Effector CD4-positive, alpha-beta T cell (primary cell): ENCODE measurements at places on chromosomes 13 and 19.

GRCh38 chr13:94987081-94987480 is 274.7 kb upstream of the SOX21 start:
- DNase-seq: no peak

DNA sequence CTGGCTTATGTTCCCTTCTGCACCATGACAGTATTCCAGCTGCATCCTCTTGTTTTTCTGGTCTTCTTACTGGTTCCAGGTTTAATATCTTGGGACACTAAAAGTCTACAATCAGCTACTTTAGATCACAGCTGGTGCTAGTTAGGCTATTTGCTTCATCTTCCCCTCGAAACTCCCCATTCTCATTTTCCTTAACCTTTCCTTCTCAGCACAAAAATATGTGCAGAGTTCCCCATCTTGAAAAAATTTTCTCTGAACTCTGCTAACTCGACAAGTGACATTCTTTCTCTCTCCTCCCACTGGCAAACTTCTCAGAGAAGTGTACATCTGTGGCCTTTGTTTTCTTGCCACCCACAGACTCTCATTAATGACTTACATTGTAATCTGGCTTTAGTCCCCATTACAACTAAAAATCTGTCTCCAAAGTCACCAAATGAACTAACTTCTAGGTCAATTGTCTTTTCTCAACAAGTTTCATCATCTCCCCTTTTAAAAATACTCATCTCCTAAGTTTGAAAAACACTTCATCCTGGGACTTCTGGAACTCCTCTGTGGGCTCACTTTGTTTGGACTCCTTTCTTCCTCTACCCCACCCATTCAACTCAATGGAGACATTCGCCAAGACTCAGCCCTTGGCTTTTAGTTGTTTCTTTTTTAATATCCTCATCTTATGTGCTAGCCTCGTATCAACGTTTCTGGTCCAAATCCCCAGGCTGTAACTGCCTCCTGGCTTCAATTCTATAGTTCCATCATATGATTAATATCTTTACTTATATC is 7.1 kb upstream of the KL start:
- DNase-seq: no peak

DNA sequence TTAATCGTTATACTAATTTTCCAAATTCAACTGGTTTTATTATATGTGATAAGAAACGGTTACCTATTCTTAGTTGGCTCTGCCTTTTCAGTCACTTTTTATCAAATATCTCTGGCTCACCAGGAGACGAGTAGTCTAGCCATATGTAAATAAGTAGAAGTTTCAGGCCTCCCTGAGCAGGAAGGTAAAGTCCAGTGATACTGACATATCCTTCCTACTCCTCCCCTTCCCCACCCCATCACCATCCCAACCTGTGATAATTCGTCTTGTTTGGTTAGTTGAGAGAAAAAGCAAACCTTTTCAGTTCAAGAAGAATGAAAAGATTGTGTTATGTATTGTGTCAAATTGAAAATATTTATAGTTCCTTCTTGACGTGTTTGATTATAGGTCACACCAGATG is 53.9 kb downstream of the TM9SF2 start:
- no peak for DNase-seq

DNA sequence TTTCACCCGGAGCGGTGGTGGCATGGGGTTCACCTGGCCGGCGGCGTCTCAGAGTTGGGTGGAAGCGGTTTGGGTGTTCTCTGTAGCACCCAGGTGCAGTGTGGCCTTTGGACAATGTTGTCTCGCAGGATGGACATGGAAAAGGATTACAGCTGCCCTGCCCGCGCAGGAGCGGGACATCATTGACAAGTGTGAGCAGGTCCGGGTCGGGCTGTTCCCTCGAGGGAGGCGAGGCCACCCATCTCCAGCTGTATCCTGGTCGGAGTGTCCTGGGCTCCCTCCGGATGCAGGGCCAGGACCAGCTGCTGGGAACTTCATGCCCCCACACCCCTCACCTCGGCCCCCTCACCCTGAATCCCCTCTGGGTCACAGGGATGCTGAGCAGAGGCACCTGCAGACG is 7.8 kb upstream of the ZNF14 start:
- DNase-seq: no peak

DNA sequence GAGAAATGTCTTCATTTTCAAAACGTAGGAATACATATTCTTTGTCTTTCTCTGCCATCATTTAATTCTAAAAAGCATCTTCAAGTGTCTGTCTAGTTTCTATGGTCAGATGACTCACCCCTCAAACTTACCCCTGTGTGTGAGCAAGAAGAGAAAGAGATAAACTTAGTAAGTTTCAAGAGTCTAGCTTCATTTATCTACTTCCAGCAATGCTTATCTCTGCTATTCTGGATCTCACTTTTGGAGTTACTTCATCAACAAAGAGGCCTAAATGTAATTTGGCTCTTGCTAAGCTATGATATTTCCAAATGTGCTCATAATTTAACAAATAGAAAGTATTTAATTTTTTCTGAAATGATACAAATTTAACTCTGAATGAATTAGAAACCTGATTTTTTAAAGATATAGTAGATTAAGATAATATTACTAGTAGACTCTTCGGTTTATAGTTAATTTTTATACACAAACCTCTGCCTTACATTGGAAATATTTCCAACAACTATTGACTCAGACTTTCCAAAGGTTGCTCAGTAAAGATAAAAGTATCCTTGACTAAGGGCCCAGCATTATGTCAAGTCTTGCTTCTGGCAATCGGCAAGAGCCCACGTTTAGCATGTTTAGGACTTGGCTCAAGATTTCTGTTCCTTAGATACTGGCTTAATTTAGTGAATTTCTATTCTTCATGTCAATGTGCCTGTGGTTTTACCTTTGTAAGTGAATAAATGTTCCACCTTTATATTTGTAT is 1511.0 kb upstream of the SLC10A2 start:
- no peak for DNase-seq

DNA sequence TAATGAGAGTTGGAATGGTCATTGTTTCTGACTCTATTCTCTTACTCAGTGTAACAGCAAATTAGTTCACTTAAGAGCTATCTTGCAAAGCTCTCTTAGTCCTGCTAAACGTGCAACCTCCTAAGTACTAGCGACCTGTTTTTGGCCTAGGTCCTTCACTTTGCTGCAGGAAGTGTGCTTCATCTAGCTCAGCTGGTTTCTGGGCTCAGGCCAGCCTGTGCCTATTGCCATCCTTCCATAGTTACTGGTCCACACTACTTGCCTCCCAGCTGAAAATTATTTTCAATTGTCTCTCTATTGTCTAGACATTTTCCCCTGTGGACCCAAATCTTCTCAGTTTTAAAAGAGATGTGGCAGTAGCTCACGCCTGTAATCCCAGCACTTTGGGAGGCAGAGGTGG is 561.3 kb downstream of the FGF9 start:
- no peak for DNase-seq

DNA sequence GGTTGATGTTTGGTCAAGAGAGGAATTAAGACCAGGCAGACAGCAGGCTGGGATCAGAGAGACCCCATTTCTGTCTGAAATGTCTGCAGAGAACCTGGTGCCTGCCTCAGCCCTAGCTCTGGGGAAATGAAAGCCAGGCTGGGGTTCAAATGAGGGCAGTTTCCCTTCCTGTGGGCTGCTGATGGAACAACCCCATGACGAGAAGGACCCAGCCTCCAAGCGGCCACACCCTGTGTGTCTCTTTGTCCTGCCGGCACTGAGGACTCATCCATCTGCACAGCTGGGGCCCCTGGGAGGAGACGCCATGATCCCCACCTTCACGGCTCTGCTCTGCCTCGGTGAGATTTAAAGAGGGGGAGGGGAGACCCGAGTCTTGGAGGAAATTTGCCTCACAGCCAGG is at the start of gene LILRB4:
TSS of gene LILRB4 (plus strand) at position 256 of the 400 bp plus-strand sequence. CDS start at position 305, 49 bp downstream.
- no peak for DNase-seq

- DNase-seq: no peak
Observed at GRCh38 chr13:30572859-30573275, 44.9 kb upstream of the USPL1 start.

DNA sequence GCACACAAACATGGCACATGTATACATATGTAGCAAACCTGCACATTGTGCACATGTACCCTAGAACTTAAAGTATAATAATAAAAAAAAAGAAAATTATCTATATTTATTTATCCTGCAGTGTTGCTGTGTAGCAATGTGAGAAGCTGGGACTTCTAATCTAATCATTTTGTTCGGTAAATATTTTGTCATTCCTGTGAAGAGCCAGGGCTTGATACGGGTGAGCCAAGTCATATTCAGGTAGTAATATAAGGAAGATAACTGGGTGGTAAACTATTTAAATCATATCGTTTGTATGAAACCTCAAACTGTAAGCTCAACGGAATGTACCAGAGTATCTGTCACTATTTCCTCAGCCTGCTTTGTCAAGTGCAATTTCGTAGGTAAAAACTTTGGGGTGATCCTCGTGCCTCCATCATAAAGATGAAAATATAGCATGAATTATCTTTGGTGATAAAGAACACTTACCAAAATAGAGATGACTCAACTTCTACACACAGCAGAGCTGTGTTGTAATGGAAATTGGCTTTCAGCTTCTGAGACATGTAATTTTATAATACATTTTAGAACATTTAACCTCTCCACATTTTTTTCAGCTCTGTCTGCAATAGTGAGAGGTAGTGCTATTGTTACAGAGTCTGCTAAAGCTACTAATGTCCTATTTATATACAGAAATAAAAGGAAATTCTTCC is 92.9 kb downstream of the PCDH9 start:
- DNase-seq: no peak

DNA sequence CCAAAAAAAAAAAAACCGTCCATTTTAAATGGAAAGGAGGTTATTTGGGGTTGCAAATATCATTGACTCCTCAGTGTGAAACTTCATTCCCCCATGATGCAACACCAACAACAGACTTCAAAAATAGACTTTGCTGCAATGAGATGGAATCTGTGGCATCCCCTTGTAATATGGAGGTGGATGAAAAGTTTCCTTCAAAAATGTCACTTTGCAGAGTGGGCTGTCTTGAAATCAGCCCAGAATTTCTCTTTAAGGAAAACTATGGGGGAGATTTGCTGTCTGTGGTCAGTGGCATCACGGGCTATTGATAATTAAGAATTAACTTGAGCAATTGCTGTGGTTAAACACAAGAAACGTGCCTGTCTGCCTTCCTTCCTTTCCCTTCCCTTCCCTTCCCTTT is 1.5 kb downstream of the GPR18 start:
- no peak for DNase-seq

GRCh38 chr19:50328224-50328872 is 829 bp downstream of the KCNC3 start:
- no peak for DNase-seq

DNA sequence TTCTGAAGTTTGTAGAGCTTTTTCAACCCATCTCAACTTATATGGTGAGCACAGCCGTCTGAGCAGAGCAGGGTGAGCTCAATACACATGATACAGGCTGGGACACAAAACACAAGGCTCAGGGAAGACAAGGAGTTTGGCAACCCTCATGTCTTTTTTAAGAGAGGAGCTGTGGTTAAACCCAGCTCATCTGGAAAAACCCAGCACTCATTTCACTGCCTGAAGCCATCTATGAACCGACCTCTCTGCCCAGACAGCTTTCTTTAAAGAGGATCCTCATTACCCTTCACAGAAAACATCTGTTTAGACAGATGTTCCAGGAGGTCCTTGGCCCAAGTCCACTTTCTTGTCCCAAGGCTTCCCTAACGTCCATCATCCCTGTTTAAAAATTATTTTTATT is 170.0 kb upstream of the TSHZ3 start:
- DNase-seq: no peak

DNA sequence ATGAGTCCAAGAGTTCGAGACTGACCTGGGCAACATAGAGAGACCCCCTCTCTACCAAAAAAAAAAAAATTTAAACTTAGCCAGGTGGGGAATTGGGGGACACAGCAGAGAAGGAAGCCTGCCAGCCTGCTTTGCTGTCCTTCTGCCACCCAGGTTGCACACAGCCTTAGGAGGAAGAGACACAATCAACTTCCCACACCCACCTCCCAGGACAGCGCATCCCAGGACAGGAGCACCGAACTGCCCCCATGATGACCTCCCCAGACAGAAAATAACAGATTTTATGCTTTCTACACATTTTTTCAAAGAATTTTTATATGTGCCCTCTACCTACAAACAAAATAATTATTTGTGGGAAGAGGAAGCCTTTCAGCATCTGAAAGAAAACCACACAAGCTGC is 126.0 kb upstream of the ZNF507 start:
- DNase-seq: no peak

DNA sequence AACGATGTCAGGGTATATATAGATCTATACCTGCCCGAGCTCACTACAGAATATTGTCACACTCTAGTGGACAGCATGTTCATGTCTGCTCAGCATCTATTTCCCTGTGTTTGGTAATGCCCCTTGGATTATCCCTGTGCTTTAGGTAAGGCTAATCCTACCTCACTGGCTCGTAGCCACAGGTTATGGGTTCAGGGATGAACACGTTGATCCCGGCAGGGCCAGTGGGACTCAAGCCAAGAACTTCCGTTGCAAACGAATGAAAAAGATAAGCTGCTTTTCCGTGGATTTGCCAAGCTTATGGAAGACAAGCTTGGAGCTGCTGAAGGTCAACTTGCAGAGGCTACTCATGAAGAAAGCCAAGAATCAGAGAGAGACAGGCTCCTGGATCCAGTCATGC is 400.0 kb upstream of the TSHZ3 start:
- DNase-seq: no peak

DNA sequence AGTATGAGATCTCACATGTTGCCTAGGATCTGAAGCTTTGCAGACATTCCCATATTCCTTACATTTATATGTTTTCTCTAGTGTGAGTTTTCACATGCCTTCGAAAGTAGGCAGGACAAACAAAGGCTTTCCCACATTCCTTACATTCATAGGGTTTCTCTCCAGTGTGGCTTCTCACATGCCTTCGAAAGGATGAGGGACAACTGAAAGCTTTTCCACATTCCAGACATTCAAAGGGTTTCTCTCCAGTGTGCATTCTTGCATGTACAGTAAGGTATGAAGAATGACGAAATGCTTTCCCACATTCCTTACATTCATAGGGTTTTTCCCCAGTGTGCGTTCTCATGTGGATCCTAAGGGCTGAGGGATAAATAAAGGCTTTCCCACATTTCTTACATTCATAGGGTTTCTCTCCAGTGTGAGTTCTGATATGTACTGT is 14.2 kb downstream of the ZNF699 start:
- DNase-seq: no peak

DNA sequence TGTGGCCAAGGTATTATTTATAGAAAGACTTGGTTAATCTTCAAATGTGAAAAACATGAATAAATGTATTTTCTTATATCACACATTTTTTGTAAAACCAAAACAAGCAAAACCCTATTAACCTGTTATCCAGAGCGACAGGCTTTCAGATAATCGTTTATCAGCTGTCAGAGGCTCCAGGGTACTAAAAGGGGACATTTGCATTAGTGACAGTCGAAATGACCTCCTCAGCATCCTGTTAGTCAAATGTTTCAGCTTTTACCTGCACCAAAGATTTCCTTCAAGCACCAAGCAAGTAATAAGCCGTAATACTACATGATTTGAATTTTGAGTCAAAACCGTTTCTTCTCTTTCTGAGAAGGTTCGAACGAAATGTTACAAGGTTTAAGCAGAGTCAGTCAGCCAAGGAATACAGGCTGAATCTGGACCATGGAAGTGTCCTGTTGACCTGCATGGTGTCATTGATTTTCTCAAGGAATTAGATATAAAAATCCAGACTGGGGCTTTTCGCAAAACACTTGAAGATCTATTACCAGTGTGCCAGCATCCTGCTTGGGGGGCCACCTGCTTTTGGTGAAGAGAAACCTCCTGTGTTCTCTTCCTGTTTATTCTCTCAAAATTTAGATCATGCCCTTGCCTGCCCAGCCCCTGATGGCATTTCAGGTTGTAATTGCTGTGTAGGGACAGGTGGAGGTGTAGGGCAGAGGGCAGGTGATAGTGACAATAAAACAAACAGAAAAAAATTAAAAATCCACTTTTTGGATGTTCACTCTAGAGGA is 11.3 kb upstream of the RFC3 start:
- no peak for DNase-seq
